ENCODE measurements at places on chromosomes 12 and 14. TPM values are rescaled to one million over a fixed set of nuclear protein-coding genes. Genes with fewer than 3 reads are reported as not detected.

MED13L gene
- 18.2 TPM for polyA plus RNA-seq

OR4K13 gene
- polyA plus RNA-seq, result not detected

PPFIA2 gene
- 0.24 TPM for polyA plus RNA-seq

TMEM132C gene
- 0.35 TPM for polyA plus RNA-seq

FGF23 gene
- not detected for polyA plus RNA-seq

RNASE11 gene
- not detected for polyA plus RNA-seq

IL26 gene
- polyA plus RNA-seq, result not detected

TRMT61A gene
- polyA plus RNA-seq, result 16.8 TPM

KCNMB4 gene
- polyA plus RNA-seq, result 4.2 TPM

PPP1R1A gene
- polyA plus RNA-seq, result 0.73 TPM

SYNDIG1L gene
- polyA plus RNA-seq, result 0.39 TPM

ITGB7 gene
- polyA plus RNA-seq, result 6.1 TPM

KLRK1 gene
- 5.7 TPM for polyA plus RNA-seq
